ENCODE measurements at places on chromosomes 7 and 10. TPM values are rescaled to one million over a fixed set of nuclear protein-coding genes. Genes with fewer than 3 reads are reported as not detected.

The MMP21 gene
- total RNA-seq: not detected

The RBP3 gene
- not detected for total RNA-seq

The AKR1C4 gene
- total RNA-seq: not detected

The SFRP5 gene
- total RNA-seq: not detected

The OR13A1 gene
- 0.04 TPM for total RNA-seq

The UPF2 gene
- 12.0 TPM for total RNA-seq

The CYREN gene
- 66.8 TPM for total RNA-seq

The LIPM gene
- total RNA-seq: not detected

The SSC4D gene
- total RNA-seq: 0.86 TPM

GRCh38 chr10:122248356-122249302 is 22.5 kb upstream of the BTBD16 start:
- no peak overlapping the region for H3K4me3 ChIP-seq
- H3K36me3 ChIP-seq: peaks cover 3% of the 10 kb centered on the region
- no peak for DNase-seq
- H3K27me3 ChIP-seq: no peaks in the 10 kb centered on the region

DNA sequence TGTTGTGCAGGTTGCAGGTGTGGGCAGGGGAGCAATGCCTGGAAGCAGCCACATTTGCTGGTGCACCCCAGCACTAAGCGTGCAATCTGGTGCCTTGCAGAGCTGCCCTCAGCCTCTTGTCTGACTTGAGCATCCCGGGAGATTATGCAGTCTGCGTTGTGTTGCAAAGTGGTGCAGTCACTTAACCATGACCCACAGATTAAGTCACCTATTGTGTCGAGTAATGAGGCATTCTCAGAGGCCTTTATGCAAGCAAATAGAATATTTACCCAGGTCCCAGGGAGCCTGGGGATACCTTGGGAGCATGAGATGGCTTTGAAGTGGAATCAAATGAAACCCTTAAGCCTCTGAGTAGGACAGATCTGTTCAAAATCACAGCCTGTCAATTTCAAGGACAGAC is 529.0 kb downstream of the TYW1 start:
- H3K36me3 ChIP-seq: no peaks in the 10 kb centered on the region
- no peaks in the 10 kb centered on the region for H3K4me1 ChIP-seq
- no peak for DNase-seq
- no peak overlapping the region for H3K4me3 ChIP-seq
- H3K27ac ChIP-seq: no peak overlapping the region
- H3K27me3 ChIP-seq: no peaks in the 10 kb centered on the region

DNA sequence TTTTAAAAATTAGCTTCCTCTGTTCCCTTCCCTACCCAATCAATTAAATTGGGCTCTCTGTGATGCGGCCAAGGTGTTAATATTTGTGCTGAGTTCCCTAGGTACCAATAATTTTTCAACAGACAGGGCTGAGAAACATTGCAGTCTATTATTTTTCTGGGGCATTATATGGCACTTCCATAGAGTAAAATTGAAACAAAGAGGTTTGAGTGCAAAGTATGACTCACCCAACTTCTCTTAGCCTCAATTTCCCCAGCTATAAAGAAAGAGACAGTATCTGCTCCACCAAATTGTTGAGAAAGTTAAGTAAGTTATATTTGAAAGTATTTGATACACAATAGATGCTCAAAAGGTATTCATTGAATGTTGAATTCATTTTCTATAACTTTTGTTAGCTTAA is 74.9 kb downstream of the TES start:
- no peak overlapping the region for H3K27ac ChIP-seq
- no peak for DNase-seq
- H3K36me3 ChIP-seq: no peaks in the 10 kb centered on the region

GRCh38 chr10:74910241-74910975 is 84.0 kb downstream of the KAT6B start:
- no peak overlapping the region for H3K4me3 ChIP-seq
- H3K27me3 ChIP-seq: no peaks in the 10 kb centered on the region
- no peaks in the 10 kb centered on the region for H3K36me3 ChIP-seq
- H3K4me1 ChIP-seq: peaks cover 24% of the 10 kb centered on the region
- no peak overlapping the region for H3K27ac ChIP-seq

- no peak for DNase-seq
- H3K4me3 ChIP-seq: no peak overlapping the region
- no peaks in the 10 kb centered on the region for H3K36me3 ChIP-seq
- H3K27me3 ChIP-seq: no peaks in the 10 kb centered on the region
Observed at GRCh38 chr10:66698069-66698468, 227.8 kb upstream of the LRRTM3 start.

- H3K4me1 ChIP-seq: no peaks in the 10 kb centered on the region
- no peak for DNase-seq
- H3K27ac ChIP-seq: no peak overlapping the region
- peaks cover 83% of the 10 kb centered on the region for H3K27me3 ChIP-seq
Observed at GRCh38 chr10:76736815-76737618, 900.6 kb downstream of the KCNMA1 start.

- no peak overlapping the region for H3K27ac ChIP-seq
- no peak overlapping the region for H3K4me3 ChIP-seq
- DNase-seq: no peak
- H3K4me1 ChIP-seq: no peaks in the 10 kb centered on the region
Observed at GRCh38 chr10:11863353-11864109, 40.4 kb downstream of the PROSER2 start.

GRCh38 chr7:140607441-140607989 is 33.1 kb downstream of the DENND2A start:
- peak; percentile 80 for DNase-seq
- H3K36me3 ChIP-seq: no peaks in the 10 kb centered on the region
- H3K4me3 ChIP-seq: no peak overlapping the region

- DNase-seq: peak; percentile 72
- no peaks in the 10 kb centered on the region for H3K4me1 ChIP-seq
- H3K27ac ChIP-seq: no peak overlapping the region
Observed at GRCh38 chr10:73648975-73649829, 6.6 kb downstream of the SYNPO2L start.

GRCh38 chr10:93996551-93996950 is 2.8 kb downstream of the PLCE1 start:
- no peaks in the 10 kb centered on the region for H3K36me3 ChIP-seq
- peak overlapping the region; percentile 54 for H3K27ac ChIP-seq
- peaks cover 44% of the 10 kb centered on the region for H3K4me1 ChIP-seq
- no peak for DNase-seq

GRCh38 chr10:103929381-103929921 is 11.5 kb upstream of the STN1 start:
- no peaks in the 10 kb centered on the region for H3K4me1 ChIP-seq
- no peak for DNase-seq
- no peaks in the 10 kb centered on the region for H3K36me3 ChIP-seq
- H3K27me3 ChIP-seq: no peaks in the 10 kb centered on the region

DNA sequence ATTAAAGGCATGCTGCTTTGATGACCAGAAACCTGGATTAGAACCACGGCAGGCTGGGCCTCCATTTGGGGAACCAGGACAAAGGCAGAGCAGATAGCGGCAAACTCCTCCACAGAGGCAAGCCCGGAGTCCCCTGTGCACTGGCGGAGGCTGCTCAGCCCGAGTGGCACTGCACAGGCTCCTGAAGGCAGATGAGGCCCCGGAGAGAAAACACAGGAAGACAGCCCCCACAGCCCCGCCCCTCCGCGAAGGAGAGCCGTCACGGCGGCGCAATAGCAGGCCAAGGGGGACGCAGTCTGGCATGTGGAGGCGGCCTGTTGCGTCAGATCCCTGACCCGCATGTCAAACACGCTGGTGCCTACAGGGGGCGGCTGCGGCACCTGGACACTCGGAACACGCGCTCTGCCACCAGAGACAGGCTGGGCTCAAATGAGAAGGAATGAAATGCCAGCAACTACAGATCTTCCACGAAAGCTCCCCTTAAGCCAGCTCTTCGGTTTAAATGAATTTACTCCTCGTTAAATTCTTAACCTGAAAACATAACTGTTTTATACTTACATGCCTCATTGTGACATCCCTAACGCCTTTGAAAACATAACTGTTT is 128.5 kb downstream of the MAD1L1 start:
- no peaks in the 10 kb centered on the region for H3K36me3 ChIP-seq
- H3K4me1 ChIP-seq: no peaks in the 10 kb centered on the region
- H3K27ac ChIP-seq: no peak overlapping the region
- H3K27me3 ChIP-seq: no peaks in the 10 kb centered on the region
- no peak overlapping the region for H3K4me3 ChIP-seq
- DNase-seq: no peak

GRCh38 chr7:40572810-40573465 is 438.1 kb downstream of the SUGCT start:
- H3K4me3 ChIP-seq: no peak overlapping the region
- H3K27ac ChIP-seq: no peak overlapping the region
- H3K4me1 ChIP-seq: no peaks in the 10 kb centered on the region

DNA sequence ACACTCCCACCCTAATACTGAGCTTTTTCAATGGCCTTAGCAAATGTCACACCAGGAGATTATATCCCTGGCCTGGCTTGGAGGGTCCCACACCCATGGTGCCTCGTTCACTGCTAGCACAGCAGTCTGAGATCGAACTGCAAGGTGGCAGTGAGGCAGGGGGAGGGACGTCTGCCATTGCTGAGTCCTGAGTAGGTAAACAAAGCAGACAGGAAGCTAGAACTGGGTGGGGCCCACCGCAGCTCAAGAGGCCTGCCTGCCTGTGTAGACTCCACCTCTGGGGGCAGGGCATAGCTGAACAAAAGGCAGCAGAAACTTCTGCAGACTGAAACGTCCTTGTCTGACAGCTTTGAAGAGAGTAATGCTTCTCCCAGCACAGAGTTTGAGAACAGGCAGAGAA is 338.9 kb upstream of the MBL2 start:
- H3K27me3 ChIP-seq: no peaks in the 10 kb centered on the region
- H3K4me1 ChIP-seq: 0 out of 2 replicates have a peak, but pooled peaks cover 5% of the 10 kb centered on the region
- no peaks in the 10 kb centered on the region for H3K36me3 ChIP-seq
- H3K27ac ChIP-seq: no peak overlapping the region
- H3K4me3 ChIP-seq: no peak overlapping the region

DNA sequence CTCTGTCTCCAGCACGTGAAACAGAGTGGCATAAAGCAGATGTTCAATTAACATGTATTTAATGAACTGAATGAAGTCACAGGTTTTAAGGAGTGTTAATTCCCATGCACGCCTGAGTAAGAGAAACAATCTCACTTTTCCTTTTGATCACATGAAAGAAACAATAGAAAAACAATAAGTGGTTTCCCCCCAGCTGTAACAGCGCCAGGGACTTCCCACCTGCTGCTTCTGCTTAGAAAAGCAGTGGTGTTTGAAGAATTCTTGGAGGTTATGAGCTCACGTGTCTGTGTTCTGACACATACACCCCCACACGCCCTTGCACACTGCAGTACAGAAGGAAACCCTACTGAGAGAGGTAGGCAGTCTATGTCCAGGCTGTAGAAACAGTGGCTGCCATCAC is 51.3 kb upstream of the FRMD4A start:
- H3K36me3 ChIP-seq: no peaks in the 10 kb centered on the region
- H3K27me3 ChIP-seq: no peaks in the 10 kb centered on the region
- H3K4me1 ChIP-seq: no peaks in the 10 kb centered on the region
- no peak overlapping the region for H3K4me3 ChIP-seq
- H3K27ac ChIP-seq: no peak overlapping the region
- no peak for DNase-seq

GRCh38 chr7:27169658-27170425 is 4.3 kb downstream of the HOXA10 start:
- H3K27me3 ChIP-seq: no peaks in the 10 kb centered on the region
- H3K4me1 ChIP-seq: peaks cover 17% of the 10 kb centered on the region
- H3K36me3 ChIP-seq: 0 out of 2 replicates have a peak, but pooled peaks cover 4% of the 10 kb centered on the region
- peak overlapping the region; percentile 84 for H3K4me3 ChIP-seq
- peak overlapping the region; percentile 97 for H3K27ac ChIP-seq

DNA sequence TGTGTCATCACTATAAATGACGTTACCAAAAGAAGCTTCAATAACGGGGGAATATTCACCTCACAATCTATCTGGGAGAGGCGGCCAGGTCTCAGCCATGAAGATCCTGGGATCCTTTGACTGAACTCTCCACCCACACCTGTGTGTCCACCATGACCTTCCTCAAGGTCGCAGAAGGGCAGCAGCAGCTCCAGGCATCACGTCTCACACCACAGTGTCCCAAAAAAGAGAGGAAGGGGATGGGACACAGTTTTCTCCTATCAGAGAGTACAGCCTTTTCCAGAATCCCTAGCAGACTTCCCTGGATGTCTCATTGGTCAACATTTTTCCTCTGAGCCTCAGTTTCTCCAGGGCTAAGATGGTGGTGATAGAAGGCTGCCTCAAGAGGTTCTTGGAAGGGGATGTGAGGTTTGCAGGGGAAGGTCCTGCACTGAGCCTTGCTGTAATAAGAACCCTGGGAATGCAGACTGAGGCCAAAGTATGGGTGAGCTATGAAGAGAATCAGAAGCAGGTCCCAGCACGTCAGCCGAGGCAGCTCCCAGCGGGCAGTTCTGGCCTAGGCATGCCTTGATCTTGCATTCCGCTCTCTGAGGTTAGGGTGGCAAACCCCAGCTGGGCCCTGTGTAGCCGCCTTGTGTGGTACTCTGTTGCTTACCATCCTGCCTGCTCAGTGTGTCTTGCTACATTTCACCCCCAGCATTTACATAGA is 63.8 kb downstream of the COL26A1 start:
- H3K4me3 ChIP-seq: no peak overlapping the region
- H3K36me3 ChIP-seq: no peaks in the 10 kb centered on the region
- H3K27ac ChIP-seq: no peak overlapping the region
- H3K27me3 ChIP-seq: 0 out of 2 replicates have a peak, but pooled peaks cover 3% of the 10 kb centered on the region
